Progenitor cell of endocrine pancreas (in vitro differentiated cells): ENCODE measurements at places on chromosomes 2 and 18. TPM values are rescaled to one million over a fixed set of nuclear protein-coding genes. Genes with fewer than 3 reads are reported as not detected.

The EMX1 gene
- 0.69 and 0.71 TPM in 2 replicates for total RNA-seq

DNA sequence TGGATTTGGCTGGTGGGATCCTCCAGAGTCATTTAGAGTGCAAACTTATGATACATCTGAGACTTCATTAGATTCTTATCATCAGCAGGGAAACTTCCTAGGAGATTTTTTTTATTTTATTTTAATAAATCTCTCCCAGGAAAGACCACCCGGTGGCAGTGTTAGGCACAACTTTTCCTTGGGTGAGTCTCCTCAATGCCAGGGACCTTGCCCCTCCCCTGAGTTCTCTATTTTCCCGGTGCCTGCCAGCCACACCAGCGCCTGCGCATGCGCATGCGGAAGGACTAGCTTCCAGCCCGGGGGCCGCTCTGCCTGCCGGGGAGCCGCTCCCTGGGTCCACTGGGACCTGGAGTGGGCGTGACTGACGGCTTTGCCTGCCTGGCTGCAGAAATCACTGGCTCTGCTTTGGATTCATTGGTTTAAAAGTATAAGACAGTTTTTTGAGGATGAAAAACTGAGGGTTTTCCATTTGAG lies 86.6 kb downstream of the TMEM182 start:
- H3K27ac ChIP-seq: no peak overlapping the region
- H3K4me3 ChIP-seq: peak overlapping the region; percentile 61
- H3K36me3 ChIP-seq: peaks cover 4% of the 10 kb centered on the region
- H3K4me1 ChIP-seq: peaks cover 4% of the 10 kb centered on the region

DNA sequence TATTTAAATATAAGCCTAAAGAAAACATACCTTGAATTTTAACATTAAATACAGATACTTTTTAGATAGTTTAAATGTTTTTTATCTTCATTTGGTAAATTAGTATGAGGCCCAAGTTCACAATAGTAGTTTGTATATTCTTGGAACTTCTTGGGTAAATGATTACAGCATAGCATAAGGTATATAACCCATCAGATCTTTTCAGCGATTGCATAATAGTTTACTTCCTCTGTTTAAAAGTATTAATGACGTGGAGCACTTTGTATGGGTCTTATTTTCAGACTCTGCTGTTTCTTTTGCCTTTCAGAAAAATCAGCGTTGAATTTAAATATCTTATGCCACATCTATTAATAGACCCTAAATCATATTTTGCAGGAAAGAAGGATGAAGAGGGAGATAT lies 60.2 kb downstream of the CHRNA1 start:
- no peak for DNase-seq
- H3K27me3 ChIP-seq: peaks cover 7% of the 10 kb centered on the region
- no peak overlapping the region for H3K4me3 ChIP-seq
- H3K4me1 ChIP-seq: peaks cover 1% of the 10 kb centered on the region

The CACNB4 gene
- 2.3 and 2.5 TPM in 2 replicates for total RNA-seq

- no peak overlapping the region for H3K27ac ChIP-seq
- DNase-seq: no peak
- H3K4me1 ChIP-seq: no peaks in the 10 kb centered on the region
These were observed 81.0 kb downstream of the NDUFA10 start for GRCh38 chr2:239943991-239944631.

- H3K27ac ChIP-seq: no peak overlapping the region
- H3K4me3 ChIP-seq: no peak overlapping the region
- DNase-seq: no peak
- peaks cover 58% of the 10 kb centered on the region for H3K27me3 ChIP-seq
- no peaks in the 10 kb centered on the region for H3K36me3 ChIP-seq
- H3K4me1 ChIP-seq: no peaks in the 10 kb centered on the region
These were observed 2.6 kb upstream of the RFX8 start for GRCh38 chr2:101477556-101477955.

The ALK gene
- 0.11 TPM in 1 of 2 replicates, not detected in the other for total RNA-seq

The IL36A gene
- not detected in 2 replicates for total RNA-seq

- DNase-seq: no peak
- H3K27ac ChIP-seq: no peak overlapping the region
- H3K27me3 ChIP-seq: no peaks in the 10 kb centered on the region
- peaks cover 1% of the 10 kb centered on the region for H3K36me3 ChIP-seq
- H3K4me3 ChIP-seq: no peak overlapping the region
These were observed 92.8 kb upstream of the GLS start for GRCh38 chr2:190787743-190788235.

- H3K27me3 ChIP-seq: peaks cover 20% of the 10 kb centered on the region
- H3K27ac ChIP-seq: no peak overlapping the region
- H3K4me1 ChIP-seq: peaks cover 25% of the 10 kb centered on the region
- no peak overlapping the region for H3K4me3 ChIP-seq
- H3K36me3 ChIP-seq: no peaks in the 10 kb centered on the region
These were observed 72.3 kb downstream of the IL1R2 start for GRCh38 chr2:102063941-102064678.

The SF3B6 gene
- 93.3 and 101 TPM in 2 replicates for total RNA-seq

DNA sequence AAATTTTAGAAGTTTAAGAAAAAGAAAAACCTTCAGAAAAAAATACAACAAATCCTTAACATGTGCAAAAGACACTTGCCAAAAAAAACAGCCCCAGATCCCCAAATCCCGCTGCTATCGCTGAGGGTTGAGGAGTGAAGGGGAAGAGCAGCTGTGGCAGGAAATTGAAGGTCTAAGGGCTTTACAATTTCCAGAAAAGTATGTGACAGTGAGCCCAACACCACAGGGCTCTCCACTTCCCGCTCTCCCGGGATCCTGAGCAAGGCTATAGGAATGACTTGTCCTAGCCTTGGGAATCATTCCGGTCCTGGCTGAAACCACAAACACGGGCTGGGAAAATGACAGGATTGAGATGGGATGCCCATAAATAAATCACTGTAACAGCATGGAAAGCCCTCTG lies 191.4 kb downstream of the TMEM163 start:
- DNase-seq: no peak
- no peaks in the 10 kb centered on the region for H3K36me3 ChIP-seq
- no peaks in the 10 kb centered on the region for H3K27me3 ChIP-seq
- no peaks in the 10 kb centered on the region for H3K4me1 ChIP-seq

- DNase-seq: no peak
- H3K36me3 ChIP-seq: no peaks in the 10 kb centered on the region
- H3K27ac ChIP-seq: no peak overlapping the region
- H3K4me3 ChIP-seq: no peak overlapping the region
- H3K4me1 ChIP-seq: no peaks in the 10 kb centered on the region
- H3K27me3 ChIP-seq: no peaks in the 10 kb centered on the region
These were observed 539.6 kb downstream of the PID1 start for GRCh38 chr2:228731517-228731916.

DNA sequence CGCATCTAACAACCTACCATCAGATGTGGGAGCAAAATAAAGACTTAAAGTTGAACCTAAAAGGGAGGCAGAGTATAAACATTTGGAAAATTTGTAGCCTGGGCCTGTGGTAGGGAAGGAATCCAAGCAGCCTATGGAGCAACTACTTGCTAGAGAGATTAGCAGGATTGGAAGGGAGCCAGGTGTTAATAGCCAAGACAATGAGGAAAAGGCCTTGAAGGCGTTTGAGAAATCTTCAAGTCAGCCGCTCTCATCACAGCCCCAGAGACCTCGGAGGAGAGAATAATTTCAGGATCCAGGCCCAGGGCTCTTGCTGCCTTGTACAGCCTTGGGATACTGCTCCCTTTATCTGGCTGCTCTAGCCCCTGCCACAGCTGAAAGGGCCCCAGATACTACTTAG lies 219.7 kb downstream of the THSD7B start:
- no peak for DNase-seq
- H3K4me3 ChIP-seq: no peak overlapping the region
- no peak overlapping the region for H3K27ac ChIP-seq
- H3K4me1 ChIP-seq: peaks cover 12% of the 10 kb centered on the region
- H3K27me3 ChIP-seq: no peaks in the 10 kb centered on the region

- no peak for DNase-seq
- no peak overlapping the region for H3K27ac ChIP-seq
- H3K27me3 ChIP-seq: peaks cover 20% of the 10 kb centered on the region
- no peaks in the 10 kb centered on the region for H3K4me1 ChIP-seq
- no peaks in the 10 kb centered on the region for H3K36me3 ChIP-seq
These were observed 49.3 kb downstream of the MTERF4 start for GRCh38 chr2:241052677-241053360.

DNA sequence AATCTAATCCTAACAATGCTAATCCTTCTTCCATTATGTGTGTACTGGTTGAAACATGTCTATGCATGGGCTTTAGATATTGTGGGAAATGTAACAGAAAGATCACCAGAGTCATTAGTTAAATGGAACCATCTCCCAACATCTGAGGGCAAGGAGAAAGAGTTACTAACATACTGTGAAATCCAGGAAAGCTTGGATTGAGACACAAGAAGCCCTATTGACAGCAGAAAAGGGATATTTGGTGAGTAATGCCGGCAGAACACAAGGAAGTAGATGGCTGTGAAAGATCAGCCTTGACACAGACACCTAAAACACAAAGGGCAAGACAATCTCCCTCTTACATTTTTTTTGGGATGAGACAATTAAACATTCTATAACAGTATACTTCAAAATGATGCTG lies 28.5 kb upstream of the LAMA1 start:
- no peaks in the 10 kb centered on the region for H3K36me3 ChIP-seq
- DNase-seq: no peak
- H3K27ac ChIP-seq: no peak overlapping the region
- peaks cover 9% of the 10 kb centered on the region for H3K4me1 ChIP-seq

- no peaks in the 10 kb centered on the region for H3K36me3 ChIP-seq
- peaks cover 66% of the 10 kb centered on the region for H3K4me1 ChIP-seq
- peak; percentile 46 for DNase-seq
- peak overlapping the region; percentile 99 for H3K27ac ChIP-seq
- peak overlapping the region; percentile 58 for H3K4me3 ChIP-seq
- H3K27me3 ChIP-seq: no peaks in the 10 kb centered on the region
These were observed 78.3 kb upstream of the FZD5 start for GRCh38 chr2:207847807-207848544.

- no peak overlapping the region for H3K4me3 ChIP-seq
- H3K27me3 ChIP-seq: no peaks in the 10 kb centered on the region
- no peaks in the 10 kb centered on the region for H3K36me3 ChIP-seq
These were observed 207.4 kb downstream of the CBLN2 start for GRCh38 chr18:72336786-72337185.

GRCh38 chr2:437756-438393 lies 150.0 kb upstream of the ALKAL2 start:
- peaks cover 11% of the 10 kb centered on the region for H3K27me3 ChIP-seq
- no peaks in the 10 kb centered on the region for H3K36me3 ChIP-seq
- H3K4me3 ChIP-seq: no peak overlapping the region

DNA sequence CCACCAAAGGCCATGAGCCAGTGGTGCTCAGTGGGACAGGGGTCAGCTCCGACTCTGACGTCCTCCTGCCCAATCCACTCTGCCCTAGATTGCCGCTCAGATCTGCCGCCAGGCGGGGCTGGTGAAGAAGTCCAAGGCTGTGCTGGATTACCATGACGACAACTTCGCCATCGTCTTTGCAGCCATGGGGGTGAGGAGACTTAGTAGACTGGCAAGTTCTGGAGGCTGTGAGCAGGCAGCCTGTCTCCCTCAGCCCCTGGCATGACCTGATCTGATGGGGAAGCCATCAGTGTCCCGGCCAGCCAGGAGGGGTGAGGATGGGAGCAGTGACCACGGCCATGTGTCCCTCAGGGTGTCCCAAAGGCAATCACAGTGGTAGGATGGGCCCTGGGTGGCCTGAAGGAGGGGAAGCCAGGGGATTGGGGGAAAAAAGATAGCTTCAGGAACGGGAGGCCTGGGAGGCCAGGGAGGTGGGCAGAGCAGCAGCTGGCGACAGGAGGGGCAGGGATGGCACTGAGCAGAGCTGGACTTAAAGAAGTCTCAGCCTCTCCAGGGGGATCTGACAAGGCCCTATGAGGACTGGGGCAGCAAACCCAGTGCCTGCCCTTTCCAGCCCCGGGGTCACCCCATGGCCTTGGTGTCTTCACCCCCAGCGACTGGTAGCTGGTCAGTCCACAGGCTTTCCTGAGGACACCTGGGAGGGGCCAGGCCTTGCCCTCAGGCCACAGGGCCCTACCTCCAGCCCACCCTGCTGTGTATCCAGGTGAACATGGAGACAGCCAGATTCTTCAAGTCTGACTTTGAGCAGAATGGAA lies 17.4 kb upstream of the ANKRD53 start:
- H3K27ac ChIP-seq: no peak overlapping the region
- peaks cover 67% of the 10 kb centered on the region for H3K27me3 ChIP-seq

DNA sequence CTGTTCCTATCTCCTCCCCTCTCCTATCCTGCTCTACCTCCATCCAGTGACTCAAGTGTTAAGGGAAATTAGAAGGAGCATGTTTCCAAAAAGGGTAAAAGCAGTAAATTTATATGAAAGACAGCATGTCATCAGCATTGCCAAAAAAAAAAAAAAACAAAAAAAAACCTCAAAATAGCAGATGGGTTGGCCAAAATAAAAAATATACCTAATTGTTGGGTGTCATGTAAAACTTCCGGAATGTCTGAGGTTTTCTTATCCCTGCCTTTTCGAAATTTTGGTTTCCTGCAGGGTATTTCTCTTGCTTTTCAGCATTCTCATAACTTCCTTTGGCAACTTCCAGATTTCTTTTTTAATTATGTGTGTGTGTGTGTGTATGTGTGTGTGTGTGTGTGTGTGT lies 241.6 kb upstream of the FN1 start:
- H3K4me1 ChIP-seq: peaks cover 24% of the 10 kb centered on the region
- no peak overlapping the region for H3K27ac ChIP-seq
- H3K36me3 ChIP-seq: peaks cover 4% of the 10 kb centered on the region
- H3K4me3 ChIP-seq: no peak overlapping the region

The ALKAL2 gene
- total RNA-seq: 0.22 and 0.42 TPM in 2 replicates

DNA sequence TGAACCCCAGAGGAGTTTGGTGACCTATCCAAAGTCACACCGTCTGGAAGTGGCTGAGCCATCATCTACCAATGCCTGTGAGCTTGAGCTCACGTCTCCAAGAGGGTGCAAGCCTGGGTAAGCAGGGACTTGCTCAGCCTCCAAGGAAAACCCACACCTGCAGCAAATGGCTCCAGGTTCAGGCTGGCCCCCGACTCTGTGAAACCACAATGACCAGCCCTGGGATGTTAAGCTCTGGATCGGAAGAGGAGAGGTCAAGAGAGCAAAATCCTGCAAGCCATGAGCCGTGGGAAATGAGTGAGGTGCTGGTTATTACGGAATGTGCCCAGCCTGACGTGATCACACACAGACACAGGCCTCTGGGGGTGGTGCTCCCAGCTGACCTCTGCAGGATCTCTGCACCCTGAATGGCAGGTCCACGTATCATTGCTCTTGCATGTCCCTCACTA lies 94.1 kb upstream of the OTOS start:
- no peak overlapping the region for H3K4me3 ChIP-seq
- peaks cover 2% of the 10 kb centered on the region for H3K4me1 ChIP-seq
- H3K27ac ChIP-seq: no peak overlapping the region

DNA sequence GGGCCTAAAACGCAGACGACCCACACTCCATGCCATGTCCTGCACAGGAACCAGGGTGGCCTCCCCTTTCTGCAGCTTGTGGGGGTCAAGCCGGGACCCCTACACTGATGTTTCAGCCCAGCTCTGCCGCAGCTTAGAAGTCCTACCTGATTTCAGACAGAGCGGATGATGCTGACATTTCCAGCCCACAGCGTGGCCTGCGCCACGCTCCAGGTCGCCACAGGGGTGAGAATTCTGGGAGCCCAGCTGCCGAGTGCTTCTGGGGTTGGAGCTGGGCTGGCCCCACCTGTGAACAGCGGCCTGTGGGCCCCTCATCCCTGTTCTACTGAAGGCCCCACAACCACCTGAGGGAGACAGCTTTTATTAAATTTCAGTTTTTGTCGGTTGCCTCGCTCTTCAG lies 77.2 kb downstream of the NFATC1 start:
- H3K4me1 ChIP-seq: no peaks in the 10 kb centered on the region
- peaks cover 2% of the 10 kb centered on the region for H3K36me3 ChIP-seq
- no peaks in the 10 kb centered on the region for H3K27me3 ChIP-seq
- no peak overlapping the region for H3K27ac ChIP-seq
- no peak for DNase-seq
